ENCODE measurements at places on chromosomes 3 and 15.

- DNase-seq: no peak
Observed at GRCh38 chr3:87351937-87352336, 75.6 kb upstream of the POU1F1 start.

DNA sequence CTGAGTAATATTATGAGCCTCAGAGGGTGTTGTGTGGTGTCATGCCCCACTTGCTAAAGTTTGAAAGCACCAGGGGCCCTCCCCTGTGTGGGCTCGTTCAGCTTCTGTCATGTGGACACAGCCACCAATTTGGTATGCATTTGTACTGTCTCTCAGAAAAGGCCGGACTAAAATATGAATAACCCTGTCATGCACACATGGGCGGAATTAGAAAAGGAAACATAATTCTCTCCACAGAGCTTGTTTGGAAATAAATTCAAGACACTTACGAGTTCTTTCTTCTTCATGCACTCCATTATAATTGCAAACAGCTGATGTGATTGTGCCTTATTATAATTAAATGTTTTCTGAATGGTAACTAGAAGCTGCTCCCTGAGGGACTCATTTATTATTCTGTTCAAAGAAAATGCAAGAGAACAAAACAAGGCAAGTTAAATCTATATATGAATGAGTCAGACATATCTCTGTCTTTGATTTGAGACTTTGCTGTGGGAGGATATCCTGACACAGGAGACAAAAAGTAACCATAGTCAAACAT lies 39.1 kb downstream of the TRPM1 start:
- no peak for DNase-seq

DNA sequence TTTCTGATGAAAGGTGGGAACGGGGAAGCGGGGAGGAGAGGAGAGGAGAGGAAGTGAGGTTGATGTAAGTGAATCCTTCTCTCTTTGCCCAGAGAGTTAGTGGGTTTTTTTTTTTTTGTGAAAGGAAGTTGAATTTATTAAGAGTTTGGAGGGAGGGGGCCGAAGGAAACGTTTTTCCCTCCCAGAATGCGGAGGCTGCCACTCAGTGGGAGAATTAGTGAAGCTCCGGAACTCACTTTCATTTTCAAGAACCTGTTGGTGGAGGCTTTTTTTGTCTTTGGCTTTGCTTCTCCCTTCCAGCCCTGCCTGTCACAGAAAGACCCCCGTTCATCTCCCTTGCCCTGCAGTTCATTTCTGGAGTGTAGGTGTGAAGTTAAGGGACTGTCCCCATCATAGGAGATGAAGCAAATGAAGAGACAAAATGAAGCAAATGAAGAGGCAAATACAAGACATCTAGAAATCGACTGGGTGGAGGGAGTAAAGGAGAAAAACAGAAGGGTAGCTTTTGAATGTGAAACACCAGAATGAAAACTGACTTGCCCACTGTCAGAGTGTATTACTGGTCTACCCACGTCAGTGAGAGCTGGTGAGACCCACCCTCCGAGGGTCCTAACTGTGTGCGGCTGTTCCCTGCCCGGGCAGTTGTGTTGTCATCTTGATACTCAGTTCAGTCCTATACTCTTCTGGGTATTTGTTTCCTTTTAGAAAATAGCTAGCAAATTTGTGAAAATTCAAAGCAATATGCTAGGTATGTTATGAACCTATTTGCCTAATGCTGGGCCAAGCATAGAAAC lies 91.5 kb downstream of the ITPR1 start:
- no peak for DNase-seq

DNA sequence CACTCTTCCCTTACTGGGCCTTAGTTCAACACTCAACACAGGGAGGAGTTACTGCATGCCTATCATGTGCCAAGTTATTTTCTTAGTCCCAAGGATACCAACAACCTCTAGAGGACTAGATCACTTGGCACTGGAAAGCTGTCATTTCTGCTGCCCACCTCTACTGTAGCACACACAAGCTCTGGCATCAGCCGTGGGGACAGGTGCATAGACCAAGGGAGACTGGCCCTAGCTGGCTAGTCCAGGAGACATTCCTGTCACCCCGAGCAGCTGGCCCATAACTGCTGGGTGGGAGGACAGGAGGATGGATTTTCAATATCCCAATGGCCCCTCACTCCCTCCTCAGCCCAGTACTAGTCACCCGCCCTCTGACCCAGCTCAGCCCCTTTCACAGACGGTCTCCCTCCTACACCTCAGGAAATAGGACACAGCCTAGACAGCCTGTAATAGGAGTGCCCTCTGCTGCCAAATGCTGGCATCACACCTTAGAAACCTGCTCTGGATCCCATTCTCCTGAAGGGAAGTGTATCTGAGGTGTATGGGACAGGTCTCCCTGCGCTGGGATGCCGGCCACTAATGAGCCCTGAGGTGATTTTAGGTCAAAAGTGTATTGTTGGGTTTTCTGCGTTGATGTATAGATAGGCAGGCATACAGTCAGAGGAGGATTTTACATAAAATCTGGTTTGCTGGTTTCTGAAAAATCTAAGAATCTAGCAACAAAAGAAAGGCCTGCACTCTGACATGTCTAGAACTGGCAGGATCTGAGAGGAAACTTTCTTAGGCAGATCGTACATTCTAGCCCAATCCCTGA lies 3.4 kb upstream of the DZIP1L start:
- no peak for DNase-seq

DNA sequence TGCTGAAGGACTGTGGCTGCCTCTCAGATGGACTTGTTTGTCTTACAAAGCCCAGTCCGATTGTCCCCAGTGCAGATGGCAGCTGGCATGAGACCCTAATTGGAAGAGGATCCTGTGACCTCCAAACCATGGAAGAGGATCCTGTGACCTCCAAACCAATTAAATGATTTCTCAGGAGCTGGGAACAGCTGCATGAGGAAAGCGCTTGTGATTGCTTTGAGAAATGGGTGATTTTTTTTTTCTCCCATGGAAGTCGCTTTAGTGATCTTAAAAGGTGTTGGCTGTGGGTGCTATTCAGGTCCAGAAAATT lies 68.4 kb upstream of the LARS2 start:
- DNase-seq: no peak

GRCh38 chr3:188021502-188022040 lies 132.4 kb upstream of the LPP start:
- no peak for DNase-seq

- DNase-seq: no peak
Observed at GRCh38 chr3:126677862-126678503, 23.1 kb upstream of the TXNRD3 start.

DNA sequence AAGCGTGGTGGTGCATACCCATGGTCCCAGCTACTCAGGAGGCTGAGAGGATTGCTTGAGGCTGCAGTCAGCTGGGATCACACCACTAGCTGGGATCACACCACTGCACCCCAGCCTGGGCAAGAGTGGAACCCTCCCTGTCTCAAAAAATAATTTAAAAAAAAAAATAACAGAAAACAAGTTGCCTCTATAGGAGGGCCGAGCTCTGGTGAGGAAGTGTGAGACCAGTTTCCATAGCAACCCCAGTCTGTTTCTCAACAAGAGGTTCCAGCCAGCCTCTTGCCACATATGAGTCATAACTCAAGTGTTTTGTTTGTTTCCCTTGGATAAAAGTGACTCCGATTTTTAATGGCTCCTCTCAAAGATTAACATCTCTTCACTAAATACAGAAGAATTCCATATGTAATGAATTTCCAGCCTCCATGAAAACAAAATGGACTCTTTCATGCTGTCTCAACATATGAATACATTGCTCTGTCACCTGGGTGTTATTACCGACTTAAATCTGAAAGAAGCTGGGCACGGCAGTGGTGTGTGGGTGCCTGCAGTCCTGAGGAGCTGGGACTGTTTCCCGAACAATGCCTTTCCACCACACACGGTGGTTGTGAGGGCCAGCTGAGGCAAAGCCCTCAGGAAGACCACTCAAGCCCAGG lies 19.7 kb downstream of the TMEM43 start:
- DNase-seq: peak; percentile 46

DNA sequence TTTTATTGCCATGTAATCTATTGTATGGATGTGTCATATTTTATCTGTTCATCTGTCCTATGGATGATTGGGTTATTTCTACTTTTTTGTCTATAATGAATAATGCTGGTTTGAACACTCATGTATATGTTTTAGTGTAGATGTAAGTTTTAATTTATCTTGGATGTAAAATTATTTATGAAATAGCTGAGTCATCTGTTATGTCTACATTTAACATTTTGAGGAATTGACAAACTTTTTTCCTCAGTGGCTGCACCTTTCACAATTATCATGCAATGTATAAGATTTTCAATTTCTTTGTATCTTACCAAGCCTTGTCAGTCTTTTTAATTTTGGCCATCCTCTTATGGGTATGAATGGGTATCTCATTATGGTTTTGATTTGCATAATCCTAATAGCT lies 666.4 kb downstream of the DIPK2A start:
- DNase-seq: no peak

GRCh38 chr15:92326236-92326635 lies 67.4 kb upstream of the ST8SIA2 start:
- no peak for DNase-seq

- DNase-seq: no peak
Observed at GRCh38 chr3:77191014-77191413, 151.1 kb downstream of the ROBO2 start.

- no peak for DNase-seq
Observed at GRCh38 chr3:195883160-195883559, 25.2 kb downstream of the TNK2 start.

DNA sequence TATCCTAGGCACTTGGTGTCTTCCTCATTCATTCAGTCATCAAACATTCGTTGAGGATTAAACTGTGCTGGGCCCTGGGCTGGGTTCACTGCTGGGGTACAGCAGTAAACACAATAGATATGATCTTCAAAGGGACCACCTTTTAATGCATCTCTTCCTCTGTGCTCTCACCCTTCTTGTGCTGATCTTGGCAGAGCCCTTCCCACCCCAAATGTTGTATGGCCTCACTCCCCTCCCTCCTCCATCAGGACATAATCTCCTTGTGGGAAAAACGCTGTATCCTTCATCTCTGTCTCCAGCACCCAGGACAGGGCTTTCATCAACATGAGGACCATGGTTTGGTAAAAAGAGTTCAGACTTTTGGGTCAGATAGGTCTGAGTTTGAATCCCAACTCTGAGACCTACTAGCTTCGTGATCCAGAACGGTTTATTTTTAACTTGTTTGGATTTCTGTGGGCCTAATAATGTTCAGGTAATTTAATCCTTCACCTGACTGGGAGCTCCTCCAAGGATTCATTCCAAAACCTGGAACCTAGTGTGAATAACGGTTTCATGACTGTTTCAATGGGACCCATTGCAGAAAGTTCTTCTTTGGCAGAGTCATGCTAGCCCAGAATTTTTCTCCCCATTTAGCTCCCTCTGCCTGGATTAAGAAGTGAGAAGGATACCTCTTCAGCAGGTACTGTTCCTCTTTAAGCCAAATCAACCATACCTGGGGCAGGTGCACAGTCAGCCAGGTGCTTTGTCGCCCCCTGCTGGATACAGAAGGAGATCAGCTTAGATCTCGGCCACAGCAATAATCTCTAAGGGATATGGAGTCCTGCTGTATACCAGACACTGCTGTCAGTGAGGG lies 5.2 kb upstream of the WNT7A start:
- peak; percentile 58 for DNase-seq

DNA sequence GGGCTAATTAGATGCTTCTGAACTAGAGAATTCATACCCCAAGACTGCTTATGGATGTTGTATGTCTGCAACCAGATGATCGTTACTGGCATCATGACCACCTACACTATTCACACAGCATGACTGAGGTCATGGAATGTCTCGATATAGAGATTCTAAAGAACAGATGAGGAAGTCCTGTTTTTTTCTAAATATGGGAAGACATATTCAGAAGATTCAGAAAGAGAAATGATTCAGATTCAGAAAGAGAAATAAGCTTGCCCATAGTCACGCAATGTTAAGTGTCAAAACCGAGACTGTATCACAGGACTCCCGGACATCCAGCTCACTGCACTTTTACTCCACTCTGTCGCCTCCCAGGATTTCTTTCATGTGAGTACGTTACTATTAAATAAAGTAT lies 136.2 kb downstream of the TPRG1 start:
- no peak for DNase-seq

DNA sequence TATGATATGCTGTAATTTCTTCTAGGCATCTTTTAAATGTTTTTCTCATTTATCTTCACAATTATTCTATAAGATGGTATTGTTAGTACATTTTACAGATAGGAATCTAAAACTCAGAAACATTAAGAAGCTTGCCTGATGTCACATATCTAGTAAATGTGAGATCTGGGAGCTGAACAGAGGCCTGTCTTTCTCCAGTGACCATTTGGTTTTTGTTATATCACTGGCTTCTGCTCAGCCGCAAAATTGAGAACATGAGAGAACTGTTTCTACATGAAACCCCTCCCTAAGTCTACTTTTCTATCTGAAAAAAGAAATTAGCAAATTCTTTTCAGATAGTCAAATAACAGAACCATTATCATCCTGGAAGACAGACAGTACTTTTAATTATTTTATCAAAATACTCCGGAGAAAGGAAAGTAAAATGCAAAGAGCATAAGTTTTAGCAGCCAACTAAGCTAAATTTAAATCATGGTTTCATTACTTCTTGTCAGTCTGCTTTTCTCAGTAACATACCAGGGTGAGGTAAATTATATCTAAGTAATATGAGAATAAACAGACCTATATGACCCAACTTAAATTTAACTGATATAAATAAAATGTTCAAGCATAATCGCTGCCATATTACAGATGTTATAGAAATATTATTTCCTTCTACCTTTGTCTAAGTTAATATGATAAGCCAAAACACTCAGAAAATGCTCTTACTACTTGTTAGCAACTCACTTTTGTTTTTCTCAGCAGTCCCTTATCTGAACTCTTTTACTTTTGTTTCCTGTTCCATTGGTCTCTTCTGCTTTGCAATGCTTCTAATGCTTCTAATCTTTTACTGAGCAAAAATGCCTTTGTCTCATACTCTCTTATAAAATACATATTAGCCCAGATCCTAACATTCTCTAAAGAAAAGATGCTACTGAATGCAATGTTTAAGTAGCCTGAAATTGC lies 68.0 kb upstream of the MBNL1 start:
- DNase-seq: no peak

GRCh38 chr3:12464181-12464580 lies 20.1 kb upstream of the TSEN2 start:
- no peak for DNase-seq

- no peak for DNase-seq
Observed at GRCh38 chr15:64837502-64837901, 4.2 kb upstream of the PLEKHO2 start.

DNA sequence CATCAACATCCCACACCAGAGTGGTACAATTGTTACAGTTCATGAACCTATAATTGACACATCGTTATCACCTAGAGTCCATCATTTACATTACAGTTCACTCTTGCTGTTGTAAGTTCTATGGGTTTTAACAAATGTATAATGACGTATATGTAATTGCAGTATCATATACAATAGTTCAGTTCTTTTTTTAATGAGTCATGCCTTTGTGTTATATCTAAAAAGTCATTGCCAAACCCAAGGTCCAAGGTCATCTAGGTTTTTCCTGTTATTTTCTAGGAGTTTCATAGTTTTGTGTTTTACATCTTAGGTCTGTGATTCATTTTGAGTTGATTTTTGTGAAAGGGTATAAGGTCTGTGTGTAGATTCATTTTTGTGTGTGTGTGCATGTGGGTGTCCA lies 160.9 kb upstream of the GALNT15 start:
- DNase-seq: no peak

GRCh38 chr3:121243208-121243607 lies 302.6 kb downstream of the POLQ start:
- DNase-seq: no peak

GRCh38 chr3:185936273-185936629 lies 1.6 kb downstream of the TRA2B start:
- no peak for DNase-seq
